RPMI7951 (cell line): ENCODE measurements at places on chromosomes 2 and 18.

DNA sequence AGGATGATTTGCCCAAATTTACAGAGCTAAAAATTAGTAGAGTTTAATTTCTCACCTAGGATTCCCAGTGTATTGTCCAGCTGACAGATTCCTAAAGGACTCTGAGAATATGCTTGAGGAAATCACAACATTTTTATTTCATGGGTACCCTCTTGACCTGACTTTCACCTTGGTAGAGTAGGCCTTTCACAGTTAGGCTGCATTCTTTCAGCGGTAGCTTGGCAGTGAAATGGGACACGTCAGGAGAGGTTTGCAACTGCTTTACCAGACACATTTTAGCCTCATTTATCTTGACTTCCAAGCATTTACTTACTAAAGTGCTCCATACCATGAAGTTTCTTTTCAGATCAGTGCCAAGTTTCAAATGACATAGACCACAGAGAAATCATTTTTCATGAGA lies 937.9 kb upstream of the LRRTM1 start:
- DNase-seq, result no peak

- no peak for DNase-seq
Measured at GRCh38 chr2:172430027-172430426, 2.6 kb downstream of the ITGA6 start.

GRCh38 chr18:37346048-37346447 lies 219.6 kb downstream of the CELF4 start:
- no peak for DNase-seq

- peak; percentile 72 for DNase-seq
Measured at GRCh38 chr2:36663851-36664695, 32.4 kb upstream of the VIT start.

DNA sequence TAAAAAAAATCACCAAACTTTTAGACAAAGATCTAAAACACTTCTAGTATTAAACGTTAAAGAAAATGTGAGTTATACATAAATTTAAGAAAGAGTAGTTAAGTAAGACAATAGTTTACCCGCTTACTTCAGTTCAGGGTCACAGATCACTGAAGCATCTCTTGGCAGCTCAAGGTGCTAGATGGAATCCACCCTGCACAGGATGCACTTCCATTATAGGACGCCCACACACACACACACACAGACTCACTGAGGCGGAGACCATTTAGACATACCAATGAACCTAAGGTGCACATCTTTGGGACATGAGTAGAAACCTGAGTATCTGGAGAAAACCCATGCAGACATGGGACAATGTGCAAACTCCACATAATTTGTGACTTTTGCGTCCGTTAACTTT lies 630.6 kb upstream of the ZNF804A start:
- DNase-seq, result no peak

GRCh38 chr2:119435081-119435952 lies 3.7 kb downstream of the TMEM37 start:
- DNase-seq, result no peak

GRCh38 chr18:9097349-9097748 lies 5.2 kb upstream of the NDUFV2 start:
- no peak for DNase-seq
